Kidney (tissue), 22 donors: ENCODE measurements at places on chromosomes 3 and 15. TPM values are rescaled to one million over a fixed set of nuclear protein-coding genes. Genes with fewer than 3 reads are reported as not detected.

- no peak overlapping the region for H3K27ac ChIP-seq
- no peaks in the 10 kb centered on the region for H3K27me3 ChIP-seq
- DNase-seq = peak; percentile 44
- H3K4me3 ChIP-seq = peak overlapping the region; percentile 35
- no peaks in the 10 kb centered on the region for H3K36me3 ChIP-seq
These were observed 187.3 kb upstream of the TSC22D2 start for GRCh38 chr3:150220799-150221198.

DNA sequence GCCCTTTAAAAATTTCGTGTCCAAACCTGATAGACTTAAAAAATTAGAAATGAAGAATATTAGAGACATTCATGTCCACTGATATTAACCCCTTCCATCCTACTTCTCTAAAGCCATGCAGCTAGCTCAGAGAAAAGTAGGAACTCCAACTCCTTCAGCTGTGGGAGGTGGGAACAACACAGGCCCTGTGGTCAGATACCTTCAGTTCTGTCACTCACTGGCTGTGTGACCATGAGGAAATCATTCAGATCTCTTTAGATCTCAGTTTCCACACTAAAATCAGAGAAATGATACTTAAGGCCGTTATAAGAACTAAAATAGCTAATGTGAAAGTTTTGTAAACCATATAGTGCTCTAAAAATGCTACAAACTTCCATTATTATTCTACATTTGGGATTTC, 209.8 kb downstream of the TNIK start:
- DNase-seq = no peak
- no peaks in the 10 kb centered on the region for H3K36me3 ChIP-seq
- no peak overlapping the region for H3K4me3 ChIP-seq
- no peaks in the 10 kb centered on the region for H3K4me1 ChIP-seq

- peaks cover 3% of the 10 kb centered on the region for H3K4me1 ChIP-seq
- no peak for DNase-seq
- H3K27ac ChIP-seq = no peak overlapping the region
These were observed 32.6 kb upstream of the RAB6B start for GRCh38 chr3:133928136-133928893.

GRCh38 chr3:99896482-99896881, 78.8 kb downstream of the CMSS1 start:
- no peaks in the 10 kb centered on the region for H3K27me3 ChIP-seq
- H3K4me3 ChIP-seq = no peak overlapping the region
- no peaks in the 10 kb centered on the region for H3K4me1 ChIP-seq
- H3K36me3 ChIP-seq = no peaks in the 10 kb centered on the region
- DNase-seq = no peak
- H3K27ac ChIP-seq = no peak overlapping the region

CTXN2 gene
- total RNA-seq = 0.06 TPM

KIF15 gene
- total RNA-seq = 0.72 TPM

GRCh38 chr3:72891053-72891855, 3.4 kb downstream of the GXYLT2 start:
- peaks cover 12% of the 10 kb centered on the region for H3K4me1 ChIP-seq
- H3K27me3 ChIP-seq = no peaks in the 10 kb centered on the region
- H3K4me3 ChIP-seq = no peak overlapping the region

DNA sequence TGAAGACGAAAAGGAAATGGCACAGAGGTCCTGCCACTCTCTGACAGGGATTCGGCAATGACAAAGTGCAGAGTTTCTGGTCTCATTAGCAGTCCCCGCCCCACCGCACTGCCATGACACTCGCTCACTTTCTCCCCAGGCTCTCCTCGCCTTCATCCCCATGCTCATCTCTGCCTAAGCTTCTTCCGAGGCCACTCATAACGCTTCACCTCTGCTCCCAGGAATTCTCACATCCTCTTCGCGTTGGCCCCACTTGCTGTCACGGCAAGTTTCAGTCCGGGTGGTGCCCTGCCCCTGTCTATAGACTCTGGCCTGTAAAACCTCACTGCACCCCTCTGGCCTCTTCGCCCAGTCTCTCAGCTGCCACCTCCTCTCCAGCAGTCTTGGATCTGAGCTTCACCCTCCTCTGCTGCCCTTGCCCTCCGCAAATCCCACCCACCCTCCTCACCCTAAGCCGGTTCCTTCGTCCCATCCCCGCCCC, 654 bp downstream of the RUBCN start:
- peak overlapping the region; percentile 90 for H3K4me3 ChIP-seq
- DNase-seq = peak; percentile 15
- H3K27ac ChIP-seq = peak overlapping the region; percentile 63
- no peaks in the 10 kb centered on the region for H3K27me3 ChIP-seq

- H3K36me3 ChIP-seq = no peaks in the 10 kb centered on the region
- H3K4me1 ChIP-seq = no peaks in the 10 kb centered on the region
- H3K27me3 ChIP-seq = no peaks in the 10 kb centered on the region
- no peak for DNase-seq
- no peak overlapping the region for H3K27ac ChIP-seq
These were observed 38.8 kb downstream of the TNK2 start for GRCh38 chr3:195869413-195870001.

SI gene
- not detected for total RNA-seq

DNA sequence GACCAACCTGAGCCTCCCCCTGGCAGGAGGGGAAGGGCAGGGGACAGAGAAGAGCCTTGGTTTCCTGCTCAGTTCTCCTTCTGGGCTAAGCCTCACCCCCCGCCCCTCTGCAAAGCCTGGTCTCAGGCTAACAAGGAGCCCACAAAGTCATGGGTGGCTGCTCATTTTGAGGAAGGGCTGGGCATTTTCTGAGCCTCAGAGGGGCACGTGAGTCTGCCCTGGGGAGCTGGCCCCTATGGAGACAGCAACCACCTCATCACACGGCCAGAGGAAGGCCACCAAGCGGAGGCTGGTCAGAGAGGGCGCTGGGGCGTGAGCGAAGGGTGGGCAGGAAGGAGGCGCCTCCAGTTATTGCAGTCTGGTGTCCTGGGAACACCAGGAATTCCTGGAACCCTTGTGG, 18.7 kb downstream of the ABTB1 start:
- no peaks in the 10 kb centered on the region for H3K4me1 ChIP-seq
- H3K27ac ChIP-seq = no peak overlapping the region
- DNase-seq = no peak

STX19 gene
- total RNA-seq = not detected

GRCh38 chr3:195297446-195297845, 26.5 kb upstream of the XXYLT1 start:
- H3K27ac ChIP-seq = no peak overlapping the region
- no peaks in the 10 kb centered on the region for H3K36me3 ChIP-seq
- no peak overlapping the region for H3K4me3 ChIP-seq
- no peaks in the 10 kb centered on the region for H3K4me1 ChIP-seq
- no peaks in the 10 kb centered on the region for H3K27me3 ChIP-seq
- no peak for DNase-seq

- H3K4me1 ChIP-seq = peaks cover under 1% of the 10 kb centered on the region
- no peaks in the 10 kb centered on the region for H3K36me3 ChIP-seq
- DNase-seq = no peak
- H3K27me3 ChIP-seq = no peaks in the 10 kb centered on the region
- H3K27ac ChIP-seq = no peak overlapping the region
- H3K4me3 ChIP-seq = no peak overlapping the region
These were observed 4.6 kb upstream of the PLA2G4B start for GRCh38 chr15:41834096-41834495.

DNA sequence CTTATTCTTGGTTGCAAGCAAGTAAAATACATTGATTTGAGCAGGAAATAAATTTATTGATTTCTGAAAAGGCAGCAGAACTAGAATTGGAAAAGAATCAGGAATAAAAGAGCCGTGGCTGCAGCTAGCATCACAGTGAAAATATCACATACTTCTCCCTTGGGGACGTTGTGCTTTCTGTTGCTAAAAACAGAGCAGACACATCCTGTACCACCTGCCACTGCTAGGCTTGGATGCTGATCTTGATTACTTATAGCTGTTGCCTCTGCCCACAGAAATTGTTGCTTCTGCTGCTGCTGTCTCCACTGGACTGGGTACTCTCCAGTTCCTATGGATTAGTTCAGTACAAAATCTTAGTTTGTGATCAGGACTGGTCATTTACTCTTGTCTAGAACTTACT, 283.8 kb downstream of the C3orf38 start:
- H3K4me1 ChIP-seq = no peaks in the 10 kb centered on the region
- no peaks in the 10 kb centered on the region for H3K36me3 ChIP-seq
- no peaks in the 10 kb centered on the region for H3K27me3 ChIP-seq
- DNase-seq = no peak
- H3K27ac ChIP-seq = no peak overlapping the region
- H3K4me3 ChIP-seq = no peak overlapping the region

GRCh38 chr3:52210550-52211046, 12.6 kb downstream of the ALAS1 start:
- H3K36me3 ChIP-seq = peaks cover 83% of the 10 kb centered on the region
- no peak for DNase-seq
- H3K27ac ChIP-seq = no peak overlapping the region
- H3K27me3 ChIP-seq = no peaks in the 10 kb centered on the region
